Stimulated activated CD8-positive, alpha-beta memory T cell treated with anti-CD3 and anti-CD28 coated beads, Interleukin-7, amount 100 ng/mL, for 4 hours (primary cell): ENCODE measurements at places on chromosomes 5 and 9.

GRCh38 chr5:53429706-53430105 is 50.7 kb upstream of the FST start:
- DNase-seq: no peak

DNA sequence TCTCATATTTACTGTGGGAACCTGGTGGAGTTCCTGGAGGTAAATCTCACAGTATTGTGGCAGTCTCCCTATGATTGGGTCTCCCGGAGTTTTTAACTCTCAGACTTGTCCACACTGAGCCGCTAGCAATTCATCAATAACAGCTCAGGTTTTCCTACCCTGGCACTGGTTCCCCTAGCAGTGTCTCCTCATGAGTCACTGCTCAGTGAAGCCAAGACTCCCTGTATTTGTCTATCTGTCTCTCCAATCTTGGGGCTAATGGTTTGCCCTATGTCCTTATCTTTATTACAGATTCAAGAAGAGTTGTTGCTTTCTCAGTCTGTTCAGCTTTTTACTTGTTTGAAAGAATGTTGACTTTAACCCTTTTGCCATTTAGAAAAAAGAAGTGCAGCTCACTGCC is 176.7 kb upstream of the FGF10 start:
- DNase-seq: no peak

DNA sequence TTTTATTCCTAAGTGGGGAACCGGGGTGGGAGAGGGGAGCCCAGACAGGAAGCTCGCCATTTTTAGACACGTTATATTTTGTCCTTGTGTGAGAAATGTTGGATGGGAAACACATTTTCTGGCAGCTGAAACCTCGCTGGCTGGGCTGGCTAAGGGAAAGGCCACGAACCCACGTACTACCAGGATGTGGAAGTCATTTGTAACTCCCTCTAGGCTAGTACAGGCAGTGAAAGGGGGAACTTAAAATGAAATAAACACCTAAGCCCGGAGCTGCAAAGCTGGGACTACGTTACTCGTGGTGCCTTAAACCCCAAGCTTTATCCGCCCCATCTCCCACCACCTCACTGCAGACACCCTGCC is 42.5 kb downstream of the TMEM174 start:
- DNase-seq: no peak

- DNase-seq: no peak
Measured at GRCh38 chr5:143056792-143057579, 286.8 kb downstream of the ARHGAP26 start.

DNA sequence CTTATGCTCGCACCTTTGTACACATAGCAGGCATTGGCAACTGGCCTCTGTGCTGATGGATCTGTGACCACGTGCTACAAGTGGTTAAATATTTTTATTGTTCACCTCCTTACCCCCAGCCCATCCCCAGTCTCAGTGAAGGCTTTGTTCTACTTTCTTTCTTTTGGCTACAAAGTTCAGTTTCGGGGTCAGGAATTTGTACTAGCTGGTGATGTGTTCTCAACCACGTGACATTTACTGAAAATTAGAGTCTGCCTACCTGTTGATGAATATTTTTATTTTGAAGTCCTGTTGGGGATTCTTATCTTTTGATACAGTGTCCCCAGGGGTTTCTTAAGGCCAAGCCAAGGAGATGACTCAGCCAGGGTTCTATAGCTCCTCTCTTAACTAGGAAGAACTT is 47.8 kb downstream of the C9orf57 start:
- DNase-seq: no peak

DNA sequence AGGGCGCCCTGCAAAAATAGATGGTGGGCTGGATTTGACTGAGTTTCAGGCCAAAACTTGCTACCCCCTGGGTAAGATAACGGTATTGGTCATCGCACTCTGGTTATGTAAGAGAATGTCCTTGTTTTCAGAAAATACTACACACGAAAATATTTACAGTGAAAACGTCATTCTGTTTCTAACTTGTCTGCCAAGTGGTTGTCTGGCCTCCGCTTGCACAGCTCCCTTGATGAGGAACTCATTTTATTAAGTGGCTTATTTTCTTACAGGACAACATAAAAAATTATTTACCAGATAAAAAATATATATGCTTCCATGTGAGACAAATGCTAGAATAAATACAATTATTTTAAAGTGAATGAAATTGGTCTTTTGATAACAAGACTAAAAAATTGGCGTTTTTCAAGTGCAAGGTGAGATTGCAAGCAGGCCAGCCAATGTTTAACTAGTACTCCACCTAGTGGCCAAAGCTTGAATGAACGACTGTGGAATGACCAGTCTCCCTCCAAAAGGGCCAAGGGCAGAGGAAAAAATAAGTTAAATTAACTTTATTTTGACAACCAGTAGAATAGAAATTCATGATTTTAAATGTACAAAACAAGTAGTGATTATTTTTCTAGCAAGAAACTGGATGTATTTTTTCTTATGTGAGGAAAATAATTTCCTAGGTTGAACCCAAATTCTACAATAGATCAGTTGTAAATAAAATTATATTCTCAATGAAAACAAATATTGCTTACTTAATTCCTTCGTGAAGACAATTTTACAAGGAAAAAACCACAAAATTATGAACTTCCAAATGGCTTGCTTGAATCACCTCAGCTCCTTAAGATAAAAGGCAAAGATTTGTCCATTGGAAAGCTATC is 93.2 kb downstream of the ZFAND5 start:
- no peak for DNase-seq

DNA sequence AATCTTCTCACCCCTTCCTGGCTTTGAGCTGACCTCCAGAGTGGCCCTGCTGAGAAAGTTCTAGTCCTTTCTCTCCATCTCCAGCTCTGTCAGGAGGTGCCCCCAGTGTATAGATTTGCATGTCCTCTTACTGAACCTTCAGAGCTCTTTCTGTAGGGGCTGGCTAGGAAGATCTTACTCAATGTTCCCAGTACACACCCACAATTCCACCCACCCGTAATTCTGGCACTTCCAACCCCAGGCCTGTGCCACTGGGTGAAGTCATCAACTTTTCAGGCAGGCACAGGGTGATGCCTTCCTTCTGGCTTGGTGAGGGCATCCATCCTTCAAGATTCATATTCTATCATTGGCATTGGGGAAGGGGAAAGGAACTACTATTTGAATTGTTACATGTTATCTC is 75.9 kb downstream of the ACER2 start:
- DNase-seq: no peak

- no peak for DNase-seq
Measured at GRCh38 chr9:135065151-135065550, 22.3 kb upstream of the OLFM1 start.

GRCh38 chr5:103890313-103890712 is 327.7 kb upstream of the NUDT12 start:
- DNase-seq: no peak

GRCh38 chr5:157066080-157066479 is 7.2 kb upstream of the HAVCR1 start:
- no peak for DNase-seq
